ENCODE measurements at places on chromosomes 12 and 14.

DNA sequence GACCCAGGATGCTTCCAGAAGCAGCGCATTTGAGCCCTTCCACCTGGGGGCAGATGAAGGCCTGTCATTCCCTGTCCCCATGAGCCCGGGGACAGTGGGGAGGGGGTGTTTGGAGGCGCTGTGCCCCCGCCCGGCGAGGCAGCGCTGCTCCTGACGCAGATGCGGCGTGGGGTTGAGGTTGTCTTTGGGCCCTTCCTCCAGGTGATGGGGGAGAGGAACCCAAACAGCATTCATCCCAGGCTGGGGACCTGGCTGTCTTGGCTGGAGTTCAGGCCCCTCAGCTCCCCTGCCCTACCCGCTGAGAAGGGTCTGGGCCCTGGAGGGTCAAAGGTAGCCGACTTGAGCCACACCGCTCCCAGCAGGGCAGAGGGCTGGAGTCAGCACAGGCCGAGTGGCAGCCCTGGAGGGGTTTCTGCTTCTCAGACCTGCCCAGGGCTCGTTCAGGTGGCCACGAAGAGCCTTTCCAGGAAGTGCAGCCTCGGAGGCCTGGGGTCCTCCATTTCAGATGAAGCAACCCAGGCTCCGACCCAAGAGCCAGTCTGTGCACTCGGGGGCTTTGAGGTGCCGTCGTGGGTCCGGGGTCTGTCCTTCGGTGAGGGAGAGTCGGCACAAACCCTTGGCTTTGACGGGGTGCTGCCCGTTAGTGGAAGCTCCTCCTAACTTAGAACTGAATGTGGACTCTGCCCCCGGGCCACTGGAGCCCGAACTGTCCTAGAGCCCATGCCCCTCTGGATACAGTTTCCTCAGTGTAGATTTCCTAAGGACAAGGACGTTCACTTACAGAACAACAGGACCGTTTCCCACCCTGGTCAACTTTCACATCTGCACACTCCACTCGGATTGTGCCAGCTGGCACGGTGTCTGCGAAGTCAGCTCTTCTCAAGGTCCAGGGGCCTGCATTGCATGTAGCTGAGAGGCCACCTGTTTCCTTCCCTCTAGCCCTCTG is 16.1 kb downstream of the ACADS start:
- DNase-seq, result no peak

- DNase-seq, result no peak
Observed at GRCh38 chr14:105536691-105537579, 10.6 kb downstream of the TMEM121 start.

DNA sequence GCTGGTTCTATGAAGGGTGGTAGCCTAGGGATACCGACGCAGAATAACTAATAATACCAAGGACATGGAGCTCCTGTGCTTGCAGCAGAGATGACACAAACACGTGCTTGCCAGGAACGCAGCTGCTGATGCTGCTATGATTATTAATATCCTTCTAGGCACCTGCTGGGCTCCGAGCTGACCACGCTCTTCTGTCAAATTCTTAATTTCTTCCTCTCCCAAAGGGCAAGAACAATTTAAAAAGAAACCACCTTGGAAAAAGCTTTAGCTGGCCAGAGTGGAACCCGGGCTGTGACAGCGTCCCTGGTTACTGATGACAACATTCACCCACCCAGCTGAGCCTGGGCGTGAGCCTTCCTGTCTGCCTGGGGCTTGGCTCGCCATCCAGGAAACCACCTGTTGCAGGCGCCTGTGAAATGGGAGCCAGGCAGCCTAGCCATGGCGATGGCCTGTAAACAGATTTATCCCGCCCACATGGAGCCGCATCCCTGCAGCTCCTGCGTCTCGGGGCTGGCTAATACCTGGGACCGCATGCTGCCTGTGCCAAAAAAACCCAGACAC is 28.8 kb downstream of the CLMN start:
- no peak for DNase-seq

GRCh38 chr12:11171969-11172675 is 1.1 kb downstream of the SMIM10L1 start:
- no peak for DNase-seq

DNA sequence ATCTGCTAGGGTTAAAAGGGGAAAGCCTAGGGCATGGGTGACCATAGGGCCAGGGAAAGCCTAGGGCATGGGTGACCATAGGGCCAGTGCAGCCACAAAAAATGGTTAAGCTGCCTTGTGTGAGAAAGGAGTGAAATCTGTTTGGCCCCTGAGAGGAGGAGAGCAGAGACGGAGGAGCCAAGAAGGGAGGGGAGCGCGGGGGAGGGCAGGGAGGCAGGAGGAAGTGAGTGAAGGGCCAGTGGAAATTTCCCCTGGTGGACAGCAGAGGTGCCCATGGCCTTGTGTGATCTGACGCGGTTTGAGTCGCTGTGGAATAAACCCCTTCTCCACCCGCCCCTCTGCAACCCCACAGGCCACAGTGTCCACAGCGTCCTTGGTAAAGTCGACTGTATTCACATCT is 618 bp upstream of the AQP6 start:
- DNase-seq, result no peak

DNA sequence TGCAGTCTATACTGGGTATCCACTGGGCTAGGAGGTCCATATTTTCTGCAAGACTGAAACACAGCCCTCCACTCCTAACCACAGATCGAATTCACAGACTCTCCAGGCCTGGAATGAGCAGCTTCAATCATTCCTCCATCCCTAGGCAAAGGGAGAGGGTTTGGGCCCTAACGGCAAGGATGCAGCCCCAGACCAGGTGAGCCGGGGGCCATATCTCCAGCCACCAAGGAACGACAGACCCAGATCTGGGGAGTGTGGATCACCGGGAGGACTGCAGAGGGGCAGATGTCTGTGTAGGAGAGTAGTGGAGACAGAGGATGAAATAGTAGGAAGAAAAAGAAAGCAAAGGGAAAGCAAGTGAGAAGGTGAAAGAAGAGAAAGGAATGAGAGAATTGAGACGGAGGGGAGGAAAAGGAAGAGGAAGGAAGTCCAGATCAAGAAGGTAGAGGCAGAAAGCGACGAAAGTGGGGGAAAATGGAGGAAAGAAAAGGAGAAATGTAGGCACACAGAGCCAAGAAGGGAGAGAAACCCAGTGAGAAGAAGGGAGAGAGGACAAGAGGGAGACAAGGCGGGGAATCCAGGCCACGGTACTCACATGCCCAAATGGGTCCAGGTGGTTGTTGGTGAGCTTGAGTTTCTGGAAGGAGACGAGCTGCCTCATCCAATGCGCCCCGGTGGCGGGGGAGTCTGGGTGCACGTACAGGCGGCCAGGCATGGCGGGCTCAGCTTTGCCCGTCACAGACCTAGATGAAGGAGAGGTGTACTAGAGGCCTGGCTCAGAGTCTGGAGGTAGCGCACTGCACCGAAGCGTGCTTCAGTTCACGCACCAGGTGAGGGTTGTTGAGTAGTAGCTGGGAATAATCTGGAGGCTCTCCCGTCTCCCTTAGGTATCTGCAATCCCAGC is 7.7 kb downstream of the TBX5 start:
- no peak for DNase-seq

- DNase-seq, result no peak
Observed at GRCh38 chr12:9169979-9170634, 38.1 kb downstream of the PZP start.

DNA sequence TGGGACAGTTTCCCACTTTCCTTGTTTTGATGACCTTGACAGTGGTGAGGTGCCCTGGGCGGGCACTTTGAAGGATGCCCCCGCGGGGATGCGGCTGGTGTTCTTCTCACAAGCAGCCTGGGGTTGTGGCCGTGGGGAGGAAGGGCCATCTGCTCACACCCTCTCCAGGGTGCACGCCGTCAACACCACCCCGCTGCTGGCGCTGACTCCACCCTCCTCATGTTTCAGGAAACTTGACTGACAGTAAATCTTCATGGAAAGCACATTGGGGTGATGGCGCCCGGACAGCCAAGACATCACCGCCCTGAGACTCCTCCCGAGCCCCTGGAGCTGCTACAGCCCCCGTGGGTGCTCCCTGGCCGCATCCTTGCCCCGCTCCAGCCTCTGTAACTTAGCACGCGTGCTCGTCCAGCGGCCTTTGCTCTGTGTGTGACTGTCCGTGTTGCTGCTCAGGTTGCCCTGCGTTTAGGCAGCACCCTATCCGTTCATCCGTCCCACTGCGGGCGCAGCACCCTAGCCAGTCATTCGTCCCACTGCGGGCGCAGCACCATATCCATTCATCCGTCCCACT is 150.2 kb upstream of the C14orf180 start:
- DNase-seq, result no peak

DNA sequence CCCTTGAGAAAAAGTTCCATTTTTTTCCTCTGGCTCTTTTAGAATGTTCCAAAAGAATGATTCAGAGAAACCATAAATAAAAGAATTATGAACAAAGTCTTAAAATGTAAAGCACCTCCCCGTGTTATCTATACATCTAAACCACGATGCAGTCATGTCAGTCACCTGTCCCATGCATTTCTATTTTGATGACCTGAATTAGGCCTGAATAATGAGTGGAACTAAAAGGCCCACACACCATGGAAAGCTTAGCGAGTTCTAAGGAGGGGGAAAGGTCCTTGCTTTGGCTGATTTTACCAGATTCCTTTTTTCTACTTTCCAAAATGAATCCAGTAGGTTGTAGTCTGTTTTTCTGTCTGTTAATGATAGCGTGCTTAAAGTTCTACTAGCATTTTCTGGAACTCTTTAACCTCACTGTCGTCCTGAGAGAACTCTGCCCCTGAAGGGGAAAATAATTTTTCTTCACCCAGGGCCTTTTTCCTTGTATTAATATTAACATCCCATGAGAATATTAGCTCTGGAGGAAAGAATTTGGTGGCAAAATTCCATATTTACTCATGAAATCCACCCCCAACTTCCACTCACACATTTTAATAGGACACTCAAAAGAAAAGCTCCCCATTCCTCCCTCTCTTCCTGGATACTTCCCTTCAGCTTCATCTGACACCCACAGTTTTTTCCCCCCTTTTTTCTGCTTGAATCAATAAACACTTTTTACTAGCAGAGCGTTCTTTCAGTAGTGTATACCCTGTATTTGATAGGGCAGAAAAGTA is 266.3 kb upstream of the DIO2 start:
- no peak for DNase-seq

- no peak for DNase-seq
Observed at GRCh38 chr14:92341791-92342190, 18.8 kb downstream of the SLC24A4 start.

- peak; percentile 2 for DNase-seq
Observed at GRCh38 chr14:105484069-105484996, 2.4 kb upstream of the CRIP1 start.

DNA sequence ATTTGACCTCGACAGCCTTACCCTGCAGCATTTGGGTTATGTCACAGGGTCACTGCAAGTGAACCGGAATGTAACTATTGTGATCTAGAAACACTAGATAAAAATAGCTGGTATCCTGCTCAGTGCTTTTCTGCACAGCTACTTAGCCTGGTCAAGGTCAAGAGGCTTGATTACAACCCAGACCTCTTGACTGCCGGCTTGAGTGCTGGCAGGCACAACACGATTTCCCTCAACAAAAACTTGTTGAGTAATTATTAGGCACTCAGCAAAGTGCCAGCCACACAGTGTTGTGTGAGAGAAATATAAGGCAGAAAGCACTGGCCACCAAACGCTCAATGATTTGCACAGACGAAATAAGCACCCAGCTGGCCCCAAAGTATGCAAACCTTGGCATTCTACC is 156.7 kb downstream of the NUAK1 start:
- DNase-seq, result no peak

- DNase-seq, result no peak
Observed at GRCh38 chr14:29222671-29223268, 456.2 kb downstream of the FOXG1 start.

- no peak for DNase-seq
Observed at GRCh38 chr14:106436310-106436905, 910.0 kb downstream of the TMEM121 start.

DNA sequence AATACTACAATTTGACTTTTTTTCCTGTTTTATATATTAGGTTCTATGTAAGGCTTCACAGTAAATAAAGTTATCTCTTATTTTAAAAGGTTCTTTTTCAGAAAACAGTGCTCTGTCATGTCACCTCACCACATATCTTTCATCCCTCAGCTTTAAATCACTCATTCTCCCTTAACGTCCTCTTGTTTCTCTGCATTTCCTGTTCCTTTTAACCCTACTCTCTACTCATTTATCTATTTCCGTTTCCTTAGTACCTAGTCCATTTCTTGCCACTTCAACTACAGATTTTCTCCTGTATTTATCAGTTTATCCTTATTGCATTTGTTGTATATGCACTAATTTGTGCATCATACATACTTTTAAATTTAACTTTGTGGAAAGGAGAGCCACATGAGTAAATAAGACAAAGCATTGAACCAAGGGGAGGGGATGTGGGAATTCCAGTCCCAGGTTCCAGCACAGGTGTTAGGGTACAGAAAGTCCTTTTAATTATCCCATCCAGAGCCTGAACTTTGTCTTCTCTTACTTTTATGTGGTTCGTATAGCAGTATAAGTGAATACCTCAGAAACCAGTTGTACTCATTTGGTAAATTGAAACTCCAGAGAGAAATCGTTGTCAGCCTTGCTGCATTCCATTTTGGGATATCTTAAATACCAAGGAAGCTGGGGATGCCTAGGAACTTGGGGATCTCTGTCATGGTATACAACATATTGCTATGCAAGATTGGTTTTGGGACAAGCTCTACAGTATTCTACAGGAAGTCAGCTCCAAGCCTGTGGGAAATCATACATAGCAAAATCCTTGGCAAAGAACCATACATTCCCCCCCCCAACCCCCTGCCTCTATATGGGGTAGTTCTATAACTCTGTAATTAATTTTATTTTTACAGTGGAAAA is 120.5 kb downstream of the DIP2B start:
- no peak for DNase-seq

DNA sequence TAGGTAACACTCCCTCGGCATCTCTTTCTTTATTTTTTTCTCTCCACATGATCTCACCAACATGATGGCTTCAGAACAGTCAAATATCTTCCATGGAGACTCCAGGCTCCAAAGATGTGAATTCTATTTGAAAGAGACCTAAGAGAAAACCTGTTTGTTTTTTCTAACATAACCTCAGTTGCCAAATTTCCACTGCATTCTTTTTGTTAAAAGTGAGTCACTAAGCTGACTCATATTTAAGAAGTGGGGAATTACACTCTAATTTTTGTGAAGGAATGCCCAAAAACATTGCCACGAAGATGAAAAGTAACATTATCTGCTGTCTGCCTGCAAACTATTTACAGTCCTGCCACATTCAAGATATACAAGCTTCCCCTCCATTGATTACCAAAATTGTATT is 1337.6 kb downstream of the LRFN5 start:
- DNase-seq, result no peak

- no peak for DNase-seq
Observed at GRCh38 chr12:50695961-50696360, 67.9 kb upstream of the ATF1 start.

- no peak for DNase-seq
Observed at GRCh38 chr12:94705676-94706075, 55.3 kb upstream of the TMCC3 start.

DNA sequence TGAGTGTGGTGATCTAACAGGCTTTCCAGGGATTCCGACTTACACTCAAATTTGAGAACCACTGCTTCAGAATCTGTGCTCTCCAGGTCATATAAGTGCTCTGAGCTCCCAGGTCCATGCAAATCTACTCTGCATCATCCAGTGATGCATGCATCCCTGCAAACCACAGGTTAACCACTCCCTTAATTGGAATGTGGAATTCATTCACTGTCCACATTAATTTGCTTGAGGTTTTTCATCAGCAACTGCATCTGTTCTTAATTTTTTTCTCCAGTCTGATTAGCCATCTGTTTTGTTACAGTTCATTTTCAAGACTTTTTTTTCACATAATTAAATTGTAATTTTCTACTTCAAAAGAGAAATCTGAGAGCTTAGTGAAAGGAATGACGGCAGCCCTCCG is 43.4 kb upstream of the RIN3 start:
- DNase-seq, result peak; percentile 83

- DNase-seq, result no peak
Observed at GRCh38 chr12:116559162-116559935, at the start of gene MAP1LC3B2. Gene MAP1LC3B2, plus strand, starts transcription at chr12:116559381. Its CDS starts 16,562 bp downstream, at chr12:116575943.

GRCh38 chr12:89863493-89863938 is 154.9 kb upstream of the ATP2B1 start:
- no peak for DNase-seq
